Anterior cingulate cortex (tissue), 58 donors: ENCODE measurements at places on chromosomes 5 and 9.

GRCh38 chr5:137619191-137619870 lies 116.6 kb downstream of the KLHL3 start:
- DNase-seq: no peak

DNA sequence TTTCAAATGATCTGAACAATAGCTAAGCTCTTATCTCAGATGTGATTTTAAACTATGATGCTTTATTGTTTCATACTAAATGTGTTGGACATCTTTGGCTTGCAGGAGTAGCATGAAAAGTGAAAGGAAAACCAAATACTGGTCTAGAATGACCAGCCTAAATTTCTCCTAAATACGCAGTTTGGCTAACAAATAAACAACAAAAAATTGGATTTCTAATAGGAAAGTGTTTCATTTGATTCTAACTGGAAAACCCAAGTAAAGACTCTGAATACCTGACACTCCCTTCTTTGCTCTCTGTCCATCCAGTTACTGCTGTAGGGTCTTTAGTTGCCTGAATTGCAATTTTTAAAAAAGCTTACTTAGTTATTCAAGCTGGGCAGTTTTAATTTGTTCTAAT lies 111.7 kb upstream of the ACOT12 start:
- no peak for DNase-seq

GRCh38 chr5:91434348-91434747 lies 51.2 kb upstream of the ARRDC3 start:
- DNase-seq: no peak

GRCh38 chr9:76808636-76809035 lies 44.4 kb downstream of the PCA3 start:
- no peak for DNase-seq

- DNase-seq: no peak
These were observed 118.7 kb downstream of the TENT4A start for GRCh38 chr5:6831678-6832671.

- no peak for DNase-seq
These were observed 127.2 kb downstream of the TLE4 start for GRCh38 chr9:79698967-79699366.

DNA sequence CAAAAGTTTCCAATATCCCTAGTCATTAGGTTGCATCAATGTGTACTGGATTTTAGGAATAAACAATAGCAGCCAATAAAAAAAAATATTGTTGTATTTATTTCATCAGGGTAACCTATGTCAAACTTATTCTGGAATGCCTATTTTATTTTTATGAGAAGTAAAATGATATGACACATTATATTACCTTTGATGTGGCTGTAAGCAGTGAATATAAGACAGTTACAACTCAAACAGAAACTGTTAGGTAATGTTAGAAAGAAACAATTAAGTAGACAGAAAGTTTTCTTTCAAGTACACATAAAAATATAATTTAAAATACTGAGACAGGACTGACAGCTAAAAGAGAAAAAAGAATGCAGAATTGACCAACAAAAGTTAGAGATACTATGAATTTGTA lies 65.5 kb downstream of the GNG10 start:
- DNase-seq: no peak
